ACHN (cell line): ENCODE measurements at places on chromosomes 1 and 21.

DNA sequence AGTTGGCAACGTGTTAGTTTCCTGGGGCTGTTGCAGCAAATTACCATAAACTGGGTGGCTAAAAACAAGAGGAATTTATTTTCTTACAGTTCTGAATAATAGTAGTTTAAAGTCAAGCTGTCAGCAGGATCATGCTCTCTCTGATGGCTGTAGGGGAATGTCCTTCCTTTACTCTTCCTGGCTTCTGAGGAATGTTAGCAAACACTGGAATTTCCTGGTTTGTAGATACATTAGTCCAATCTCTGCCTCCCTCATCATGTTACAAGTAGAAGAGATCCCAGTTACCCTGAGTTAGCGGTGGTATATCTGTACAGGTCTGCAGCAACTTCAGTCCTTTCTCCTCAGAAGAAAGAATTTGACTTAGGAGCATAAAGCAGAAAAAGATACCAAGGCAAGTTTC lies 2249.1 kb downstream of the NCAM2 start:
- no peak for DNase-seq

DNA sequence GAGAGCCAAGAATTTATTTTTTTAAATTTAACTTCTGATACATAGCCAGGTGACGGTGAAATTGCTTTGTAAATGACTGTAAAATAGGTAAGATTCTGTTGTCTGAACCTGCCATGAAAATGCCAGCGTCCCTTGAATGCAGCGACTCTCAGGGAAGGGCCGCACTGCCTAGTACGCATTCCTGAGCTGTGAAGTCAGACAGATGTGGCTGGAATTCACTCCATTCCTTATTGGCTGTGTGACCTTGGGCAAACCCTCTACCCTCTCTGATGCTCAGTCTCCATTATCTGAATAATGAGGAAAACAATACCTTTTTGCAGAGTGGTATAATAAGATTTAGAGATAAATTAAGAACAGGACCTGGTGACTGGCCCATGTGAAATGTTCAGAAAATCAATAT lies 167.1 kb upstream of the DAB1 start:
- DNase-seq, result no peak

GRCh38 chr21:43834146-43834905 lies 30.7 kb upstream of the AGPAT3 start:
- DNase-seq, result no peak

- DNase-seq, result no peak
These were observed 592.3 kb upstream of the ADGRL2 start for GRCh38 chr1:81208441-81208840.

- DNase-seq, result no peak
These were observed 128.3 kb upstream of the HMGB4 start for GRCh38 chr1:33735624-33736023.

GRCh38 chr1:154956544-154956941 lies 644 bp upstream of the PBXIP1 start:
- no peak for DNase-seq
